T-cell (primary cell): ENCODE measurements at places on chromosomes 16 and 17.
A peak's percentile ranks its signal among the peaks of the same experiment; 100 is the strongest.

GRCh38 chr17:68937890-68938514, 17.2 kb downstream of the ABCA8 start:
- no peaks in the 10 kb centered on the region for H3K27me3 ChIP-seq
- no peaks in the 10 kb centered on the region for H3K4me1 ChIP-seq
- H3K27ac ChIP-seq: no peak overlapping the region
- no peaks in the 10 kb centered on the region for H3K36me3 ChIP-seq

- no peaks in the 10 kb centered on the region for H3K27me3 ChIP-seq
- no peaks in the 10 kb centered on the region for H3K4me1 ChIP-seq
- peaks cover 17% of the 10 kb centered on the region for H3K36me3 ChIP-seq
- no peak overlapping the region for H3K4me3 ChIP-seq
- no peak overlapping the region for H3K27ac ChIP-seq
Measured at GRCh38 chr16:4859900-4860255, 12.6 kb downstream of the UBN1 start.

DNA sequence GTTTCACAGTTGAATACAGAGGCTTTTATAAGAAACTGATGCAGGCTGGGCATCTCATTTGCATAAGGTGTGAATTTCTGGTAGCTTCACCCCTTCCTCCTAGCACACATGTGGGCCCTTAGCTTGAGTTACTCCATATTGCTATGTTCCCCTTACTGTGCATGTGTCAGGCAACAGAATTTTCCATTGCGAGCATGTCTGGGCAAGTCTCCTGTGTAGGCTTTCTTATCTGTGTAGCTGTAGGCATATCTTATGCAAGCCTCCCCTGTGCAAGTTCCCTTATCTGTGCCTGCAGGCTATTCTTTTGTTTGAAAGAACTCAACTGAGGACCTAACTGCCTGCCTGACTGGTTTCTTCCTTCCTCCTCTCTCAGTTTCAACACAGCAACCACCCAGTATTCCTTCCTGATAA, 597.4 kb upstream of the CDH5 start:
- no peaks in the 10 kb centered on the region for H3K4me1 ChIP-seq
- DNase-seq: no peak
- no peaks in the 10 kb centered on the region for H3K36me3 ChIP-seq
- no peak overlapping the region for H3K4me3 ChIP-seq
- no peaks in the 10 kb centered on the region for H3K27me3 ChIP-seq

GRCh38 chr17:29546830-29547229, 20.0 kb downstream of the ABHD15 start:
- H3K27me3 ChIP-seq: no peaks in the 10 kb centered on the region
- H3K36me3 ChIP-seq: peaks cover 25% of the 10 kb centered on the region
- H3K4me1 ChIP-seq: no peaks in the 10 kb centered on the region
- DNase-seq: no peak
- no peak overlapping the region for H3K4me3 ChIP-seq

DNA sequence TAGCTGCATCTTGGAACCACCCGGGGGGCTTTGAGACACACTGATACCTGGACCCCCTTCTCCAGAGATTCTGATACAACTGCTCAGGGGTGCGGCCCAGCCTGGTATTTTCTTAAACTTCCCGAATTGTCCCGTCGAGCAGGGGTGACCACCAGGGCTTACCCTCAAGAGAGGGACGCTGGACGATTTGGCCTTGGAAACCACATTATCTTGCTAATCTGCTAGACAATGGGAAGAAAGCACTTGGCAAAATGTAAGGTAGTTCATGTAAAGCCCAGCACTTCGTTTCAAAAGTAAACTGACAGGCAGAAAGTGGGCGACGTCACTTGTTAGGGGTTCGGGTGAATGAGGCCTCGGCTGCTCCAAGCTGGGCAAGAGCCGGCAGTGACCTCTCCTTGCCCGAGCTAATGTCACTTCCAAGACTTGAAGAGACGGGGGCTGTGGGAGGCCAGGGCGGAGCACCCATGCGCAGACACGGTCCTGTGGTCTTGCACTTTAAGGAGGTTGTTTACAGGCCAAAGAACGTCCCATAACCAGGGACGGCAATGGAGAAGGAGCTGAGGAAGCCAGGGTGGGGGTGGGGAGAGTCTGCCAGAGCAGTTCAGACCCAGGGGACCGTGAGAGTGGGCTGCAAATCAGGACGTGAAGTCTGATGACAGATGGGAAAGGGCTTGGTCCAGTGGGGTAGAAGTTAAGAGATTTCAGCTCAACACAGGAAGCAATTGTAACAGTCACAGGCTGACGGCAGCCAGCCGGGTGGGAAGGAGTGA, 152.7 kb upstream of the GSE1 start:
- peaks cover 17% of the 10 kb centered on the region for H3K4me1 ChIP-seq
- H3K27me3 ChIP-seq: peaks cover 81% of the 10 kb centered on the region
- no peaks in the 10 kb centered on the region for H3K36me3 ChIP-seq
- no peak for DNase-seq

GRCh38 chr16:13205352-13205751, 304.0 kb downstream of the SHISA9 start:
- H3K4me3 ChIP-seq: no peak overlapping the region
- no peaks in the 10 kb centered on the region for H3K4me1 ChIP-seq
- no peaks in the 10 kb centered on the region for H3K27me3 ChIP-seq

GRCh38 chr17:59641799-59642484, 22.2 kb downstream of the CLTC start:
- no peaks in the 10 kb centered on the region for H3K27me3 ChIP-seq
- no peak for DNase-seq
- H3K4me3 ChIP-seq: no peak overlapping the region
- H3K36me3 ChIP-seq: no peaks in the 10 kb centered on the region
- H3K4me1 ChIP-seq: peaks cover 23% of the 10 kb centered on the region

GRCh38 chr17:62931101-62931500, 34.9 kb upstream of the TANC2 start:
- no peaks in the 10 kb centered on the region for H3K36me3 ChIP-seq
- H3K27me3 ChIP-seq: peaks cover 18% of the 10 kb centered on the region
- no peak overlapping the region for H3K4me3 ChIP-seq
- no peaks in the 10 kb centered on the region for H3K4me1 ChIP-seq
- no peak overlapping the region for H3K27ac ChIP-seq

DNA sequence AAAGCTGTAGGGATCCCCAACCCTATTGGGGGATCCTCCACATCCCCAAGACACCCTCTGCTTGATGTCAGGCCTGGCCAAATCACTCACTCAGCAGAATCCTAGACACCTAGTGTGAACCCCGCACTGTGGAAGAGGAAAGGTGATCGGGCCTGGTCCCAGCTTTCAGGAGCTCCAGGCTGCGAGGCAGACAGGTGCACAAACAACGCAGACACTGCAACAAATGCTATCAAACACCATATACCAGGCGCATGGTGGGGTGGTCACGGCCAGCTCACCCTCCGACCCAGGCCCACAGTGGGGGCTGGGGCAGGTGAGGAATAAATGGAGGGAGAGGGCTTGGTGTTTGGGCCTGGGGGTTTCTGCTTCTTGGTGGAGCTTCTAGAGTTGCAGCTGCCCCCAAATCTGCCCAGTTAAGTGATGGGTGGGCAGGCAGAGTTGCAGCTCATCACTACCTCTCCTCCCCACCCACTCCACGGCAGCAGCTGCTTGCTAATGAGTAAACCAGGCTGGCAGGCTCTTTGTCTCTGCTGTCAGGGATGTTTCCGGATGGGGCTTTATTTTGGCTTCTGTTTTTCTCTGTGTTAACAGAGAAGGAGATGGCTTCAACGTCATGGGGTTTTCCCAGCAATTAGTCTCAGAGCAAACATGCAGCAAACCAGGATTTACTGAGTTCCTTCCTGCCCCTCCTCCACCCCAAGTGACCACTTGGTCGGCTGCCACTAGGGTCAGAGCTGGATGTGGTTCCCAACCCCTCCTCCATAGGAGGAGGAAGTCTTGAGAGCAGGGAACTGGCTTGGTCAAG, 46.6 kb downstream of the PECAM1 start:
- H3K4me3 ChIP-seq: no peak overlapping the region
- peak; percentile 10 for DNase-seq
- H3K27ac ChIP-seq: peak overlapping the region; percentile 41
- no peaks in the 10 kb centered on the region for H3K27me3 ChIP-seq
- H3K36me3 ChIP-seq: peaks cover 17% of the 10 kb centered on the region

DNA sequence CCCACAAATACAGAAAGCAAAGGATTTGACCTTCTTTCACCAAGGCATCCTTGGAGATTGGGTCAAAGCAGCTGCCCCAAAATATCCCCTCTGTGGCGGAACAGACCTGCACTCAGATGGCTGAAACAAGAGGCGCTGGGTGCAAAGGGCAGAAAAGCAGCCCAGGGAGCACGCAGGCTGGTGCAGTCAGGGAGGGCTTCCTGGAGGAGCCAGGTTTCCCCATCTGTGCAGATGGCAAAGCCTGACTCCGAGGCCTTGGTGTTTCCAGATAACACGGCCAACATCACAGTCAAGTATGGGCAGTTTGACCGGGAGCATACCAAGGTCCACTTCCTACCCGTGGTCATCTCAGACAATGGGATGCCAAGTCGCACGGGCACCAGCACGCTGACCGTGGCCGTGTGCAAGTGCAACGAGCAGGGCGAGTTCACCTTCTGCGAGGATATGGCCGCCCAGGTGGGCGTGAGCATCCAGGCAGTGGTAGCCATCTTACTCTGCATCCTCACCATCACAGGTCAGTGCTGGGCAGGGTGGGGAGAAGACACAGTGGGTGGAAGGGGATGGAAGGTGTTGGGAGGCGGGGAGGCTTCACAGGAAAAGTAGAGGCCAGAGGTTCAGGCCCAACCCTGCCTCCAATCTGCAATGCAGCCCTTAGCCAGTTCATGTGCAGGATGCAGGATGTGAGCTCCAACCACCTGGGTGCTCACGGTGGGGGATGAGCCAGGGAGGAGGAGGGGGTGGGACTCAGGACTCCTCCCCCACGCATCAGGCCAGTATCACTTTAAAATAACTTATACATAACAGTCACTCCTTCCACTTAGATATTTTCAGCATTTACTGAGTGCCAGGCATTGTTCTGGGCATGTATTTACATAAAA, 26.4 kb upstream of the BEAN1 start:
- H3K27ac ChIP-seq: no peak overlapping the region
- no peaks in the 10 kb centered on the region for H3K4me1 ChIP-seq
- H3K27me3 ChIP-seq: no peaks in the 10 kb centered on the region
- DNase-seq: no peak
- H3K36me3 ChIP-seq: no peaks in the 10 kb centered on the region

DNA sequence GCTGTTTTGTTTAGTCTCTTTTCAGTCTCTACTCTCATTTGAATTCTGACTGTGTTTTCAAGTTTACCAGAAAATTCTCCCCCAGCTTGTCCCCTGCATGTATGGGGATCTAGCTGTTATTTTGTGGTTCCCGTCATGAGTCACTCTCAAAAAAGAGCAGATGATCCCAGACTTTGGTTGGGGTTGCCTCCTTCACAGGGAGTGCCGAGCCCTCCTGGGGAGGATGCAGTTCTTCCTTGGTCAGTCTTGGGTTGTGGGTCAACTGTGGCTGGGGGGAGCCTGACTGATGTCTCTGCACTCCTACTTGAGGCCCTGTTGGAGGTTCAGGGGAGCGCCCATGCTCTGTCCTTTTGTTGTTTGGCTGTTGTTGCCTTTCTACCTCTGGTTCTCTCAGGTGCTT, 37.7 kb downstream of the EPN2 start:
- no peaks in the 10 kb centered on the region for H3K36me3 ChIP-seq
- no peak for DNase-seq
- H3K27ac ChIP-seq: no peak overlapping the region
- no peak overlapping the region for H3K4me3 ChIP-seq
- no peaks in the 10 kb centered on the region for H3K27me3 ChIP-seq

DNA sequence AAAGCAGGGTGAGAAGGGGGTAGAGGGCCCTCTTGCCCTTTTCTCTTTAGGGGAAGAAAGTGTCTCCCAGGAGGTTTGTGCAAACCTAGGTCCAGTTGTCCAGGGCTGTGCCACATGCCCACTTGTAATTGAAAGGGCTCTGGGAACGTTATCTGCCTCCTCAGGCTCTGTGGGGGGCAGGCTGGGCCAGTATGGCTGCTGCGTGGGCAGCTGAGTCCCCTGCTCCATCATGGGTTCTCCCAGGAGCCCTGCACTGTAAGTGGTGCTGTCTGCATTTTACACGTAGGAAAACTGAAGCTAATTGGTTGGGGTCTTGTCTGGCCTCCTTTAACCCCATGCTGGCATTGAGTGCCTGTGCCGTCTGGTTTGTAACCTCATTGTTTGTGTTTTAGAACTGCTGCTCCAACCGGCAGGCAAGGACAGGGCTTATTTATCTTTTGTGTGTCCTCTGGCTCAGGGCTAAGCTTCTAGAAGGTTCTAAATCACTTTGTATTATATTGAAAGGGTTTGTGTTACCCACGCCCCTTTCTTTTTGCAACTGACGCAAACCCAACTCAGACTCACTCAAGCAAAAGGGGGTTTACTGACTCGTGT, 117.7 kb upstream of the CIBAR2 start:
- no peak overlapping the region for H3K27ac ChIP-seq
- DNase-seq: no peak
- H3K4me3 ChIP-seq: no peak overlapping the region
- no peaks in the 10 kb centered on the region for H3K27me3 ChIP-seq
- H3K4me1 ChIP-seq: no peaks in the 10 kb centered on the region

- H3K36me3 ChIP-seq: no peaks in the 10 kb centered on the region
- no peak overlapping the region for H3K27ac ChIP-seq
- no peak for DNase-seq
- peaks cover 68% of the 10 kb centered on the region for H3K27me3 ChIP-seq
- no peak overlapping the region for H3K4me3 ChIP-seq
Measured at GRCh38 chr16:778447-778846, 9.7 kb downstream of the RPUSD1 start.

DNA sequence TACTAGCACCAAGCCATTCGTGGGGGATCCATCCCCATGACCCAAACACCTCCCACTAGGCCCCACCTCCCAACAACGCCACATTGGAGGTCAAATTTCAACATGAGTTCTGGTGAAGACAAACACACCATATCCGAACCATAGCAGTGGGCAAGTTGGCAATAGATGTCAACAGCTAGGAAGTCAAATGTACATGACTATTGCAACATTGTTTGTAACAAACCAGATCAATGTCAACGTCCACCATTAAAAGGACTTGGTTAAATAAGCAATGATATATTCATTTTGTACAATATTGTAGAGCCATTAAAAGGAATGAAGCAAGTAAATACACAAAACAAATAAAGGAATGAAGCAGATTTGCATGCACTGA, 26.5 kb upstream of the CIITA start:
- H3K4me3 ChIP-seq: no peak overlapping the region
- H3K4me1 ChIP-seq: no peaks in the 10 kb centered on the region
- no peak overlapping the region for H3K27ac ChIP-seq
- no peaks in the 10 kb centered on the region for H3K36me3 ChIP-seq
- no peak for DNase-seq

GRCh38 chr17:63542942-63543821, 7.1 kb upstream of the DCAF7 start:
- DNase-seq: no peak
- H3K36me3 ChIP-seq: no peaks in the 10 kb centered on the region
- no peak overlapping the region for H3K4me3 ChIP-seq
- H3K27ac ChIP-seq: no peak overlapping the region

DNA sequence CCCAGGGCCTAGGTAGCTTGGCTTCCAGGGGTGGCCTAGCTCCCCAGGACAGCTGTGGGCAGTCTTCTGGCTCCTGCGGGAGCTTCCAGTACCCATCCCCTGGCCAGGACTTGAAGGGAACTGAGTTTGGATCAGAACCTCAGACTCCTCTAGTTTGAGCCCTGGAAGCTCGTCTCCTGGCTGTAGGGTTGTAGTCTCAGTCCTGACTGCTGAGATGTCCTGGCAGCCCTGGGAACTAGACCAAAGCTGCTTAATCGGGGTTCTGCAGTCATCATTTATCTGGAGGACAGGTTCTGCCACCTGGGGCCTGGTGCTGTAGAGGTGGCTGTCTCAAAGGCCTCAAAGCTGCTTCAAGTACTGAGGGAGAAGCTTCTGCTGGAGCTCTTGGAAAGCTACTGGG, 163.7 kb downstream of the WSCD1 start:
- no peak for DNase-seq
- H3K27me3 ChIP-seq: peaks cover 13% of the 10 kb centered on the region
- no peaks in the 10 kb centered on the region for H3K4me1 ChIP-seq
- H3K36me3 ChIP-seq: no peaks in the 10 kb centered on the region
- H3K27ac ChIP-seq: no peak overlapping the region
